Fibroblast of skin of scalp (primary cell): ENCODE measurements at places on chromosomes 7 and 10.

GRCh38 chr7:27745064-27745583 lies 5.2 kb downstream of the TAX1BP1 start:
- DNase-seq: peak; percentile 74

- no peak for DNase-seq
Measured at GRCh38 chr10:130814610-130815009, 496.9 kb downstream of the TCERG1L start.

DNA sequence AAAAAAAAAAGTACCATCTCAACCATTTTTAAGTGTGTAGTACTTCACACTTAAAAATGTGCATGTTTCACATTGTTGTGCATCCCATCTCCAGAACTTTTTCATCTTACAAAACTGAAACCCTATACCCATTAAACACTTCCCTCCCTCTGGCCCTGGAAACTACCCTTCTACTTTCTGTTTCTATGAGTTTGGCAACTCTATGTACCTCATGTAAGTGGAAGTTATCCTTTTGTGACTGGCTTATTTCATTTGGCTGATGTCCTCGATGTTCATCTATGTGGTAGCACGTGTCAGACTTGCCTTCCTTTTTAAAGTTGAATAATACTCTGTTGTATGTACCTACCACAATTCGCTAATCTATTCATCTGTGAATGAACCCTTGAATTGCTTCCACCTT lies 12.2 kb downstream of the KCNMA1 start:
- no peak for DNase-seq

DNA sequence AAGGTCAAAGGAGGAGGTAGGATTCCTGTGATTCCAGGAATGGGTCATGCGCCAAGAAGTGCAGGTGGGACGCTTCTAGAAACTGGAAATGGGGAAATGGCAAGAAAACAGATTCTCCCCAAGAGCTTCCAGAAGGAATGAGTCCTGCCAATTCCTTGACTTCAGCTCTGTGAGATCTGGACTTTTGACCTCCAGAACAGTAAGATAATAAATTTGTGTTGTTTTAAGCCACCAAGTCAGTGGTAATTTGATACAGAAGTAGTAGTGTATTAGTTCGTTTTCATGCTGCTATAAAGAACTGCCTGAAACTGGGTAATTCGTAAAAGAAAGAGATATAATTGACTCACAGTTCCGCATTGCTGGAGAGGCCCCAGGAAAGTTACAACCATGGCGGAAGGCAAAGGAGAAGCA lies 178.6 kb upstream of the GALNT17 start:
- DNase-seq: no peak

GRCh38 chr7:118745927-118746326 lies 521.4 kb downstream of the ANKRD7 start:
- DNase-seq: no peak

DNA sequence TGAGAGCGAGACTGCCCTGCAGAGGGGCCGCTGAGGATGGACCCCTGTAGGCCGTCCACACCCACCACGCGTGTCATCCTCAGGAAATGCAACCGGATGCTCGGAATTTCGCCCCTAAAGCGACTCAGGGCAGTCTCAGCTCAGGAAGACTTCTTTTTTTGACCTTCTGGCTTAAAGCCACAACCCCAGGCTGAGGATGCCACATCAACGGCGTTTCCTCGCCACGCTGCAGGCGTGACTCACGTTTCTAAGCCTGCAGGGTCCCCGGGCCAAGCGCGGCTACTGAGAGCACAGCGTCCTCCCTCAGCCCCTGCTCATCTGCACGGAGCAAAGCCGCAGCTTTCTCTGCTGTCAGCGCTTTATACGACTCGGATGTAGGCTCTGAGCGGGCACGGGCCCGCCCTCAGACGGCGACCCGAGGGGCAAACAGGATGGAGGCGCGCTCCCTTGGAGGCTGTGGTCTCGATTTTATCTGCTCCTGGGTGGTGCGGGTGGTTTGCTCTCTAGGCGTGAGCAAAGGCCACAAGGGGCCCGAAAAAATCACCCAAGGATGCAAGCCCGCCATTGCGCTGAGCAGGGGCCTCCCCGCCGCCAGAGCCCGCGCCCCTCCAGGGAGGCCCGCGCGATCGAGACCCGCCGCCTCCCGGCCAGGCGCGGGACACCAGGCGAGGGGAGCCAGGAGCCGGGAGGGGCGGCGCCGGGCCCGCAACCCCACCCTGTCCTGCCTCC lies 726 bp upstream of the INSIG1 start:
- DNase-seq: peak; percentile 81

- no peak for DNase-seq
Measured at GRCh38 chr10:18185621-18186020, 45.4 kb downstream of the CACNB2 start.

DNA sequence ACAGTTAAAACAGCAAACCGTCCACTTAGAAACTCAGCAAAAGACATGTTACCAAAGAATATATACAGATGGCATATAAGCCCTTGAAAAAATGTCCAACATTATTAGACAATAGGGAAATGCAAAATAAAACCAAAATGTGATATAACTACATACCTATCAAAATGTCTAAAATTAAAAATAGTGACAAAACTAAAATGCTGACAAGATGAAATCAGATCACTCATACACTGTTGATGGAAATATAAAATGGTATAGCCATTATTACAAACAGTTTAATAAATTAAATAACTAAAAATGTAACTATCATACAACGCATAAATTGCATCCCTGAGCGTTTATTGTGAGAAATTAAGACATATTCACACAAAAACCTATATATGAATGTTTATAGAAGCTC lies 939.7 kb upstream of the ZWINT start:
- DNase-seq: no peak
